Right lobe of liver (tissue), 6 donors: ENCODE measurements at places on chromosomes 12 and 14. TPM values are rescaled to one million over a fixed set of nuclear protein-coding genes. Genes with fewer than 3 reads are reported as not detected.

DNA sequence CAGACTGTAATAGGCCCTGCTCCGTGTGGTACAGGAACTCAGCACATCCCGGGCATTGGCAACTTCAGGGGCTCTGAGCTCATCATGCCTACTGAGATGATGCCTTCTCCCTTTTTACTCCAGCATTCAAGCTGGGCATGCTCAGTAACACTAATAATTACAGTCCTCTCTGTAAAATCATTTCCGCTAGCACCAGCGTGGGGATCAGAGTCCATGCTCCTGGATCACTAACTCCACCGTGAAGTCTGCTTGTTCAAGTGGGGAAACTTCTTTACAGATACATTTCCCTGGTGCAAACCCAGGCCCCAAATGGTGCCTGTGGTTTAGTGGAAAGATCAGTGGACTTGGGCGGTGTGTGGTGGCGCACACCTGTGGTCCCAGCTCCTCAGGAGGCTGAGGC lies 16.7 kb downstream of the CLSTN3 start:
- peaks cover 38% of the 10 kb centered on the region for H3K36me3 ChIP-seq
- H3K4me3 ChIP-seq = no peak overlapping the region
- no peaks in the 10 kb centered on the region for H3K27me3 ChIP-seq

DNA sequence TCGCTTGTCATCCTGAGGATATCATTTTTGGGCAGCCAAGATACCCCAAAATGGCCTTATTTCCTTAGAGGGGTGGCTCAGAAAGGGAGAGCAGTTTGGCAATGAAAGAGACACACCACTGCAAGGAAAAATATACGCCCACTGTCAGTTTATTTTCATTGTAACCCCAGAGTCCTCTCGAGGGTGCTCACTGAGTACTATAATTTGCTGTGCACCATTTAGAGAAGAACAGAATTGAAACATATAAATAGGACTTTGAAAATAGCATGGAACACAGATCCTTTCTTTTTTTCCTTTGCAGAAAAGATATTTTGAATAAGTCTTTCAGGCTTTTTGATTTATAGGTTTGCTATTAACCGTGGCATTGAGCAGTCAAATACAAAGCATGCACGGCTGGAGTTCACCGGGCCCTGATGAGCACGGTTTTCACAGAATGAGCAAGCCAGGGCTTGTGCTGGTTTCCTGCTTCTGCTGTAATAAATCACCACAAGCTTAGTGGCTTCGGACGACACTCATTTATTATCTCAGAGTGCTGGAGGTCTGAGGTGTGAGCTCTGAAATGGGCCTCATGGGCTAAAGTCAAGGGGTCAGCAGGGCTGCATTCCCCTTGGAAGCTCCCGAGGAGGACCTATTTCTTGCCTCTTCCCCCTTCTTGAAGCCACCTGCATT lies 152.3 kb downstream of the ZNF664 start:
- H3K27me3 ChIP-seq = no peaks in the 10 kb centered on the region
- H3K36me3 ChIP-seq = no peaks in the 10 kb centered on the region
- no peak overlapping the region for H3K27ac ChIP-seq
- peaks cover 9% of the 10 kb centered on the region for H3K4me1 ChIP-seq
- no peak overlapping the region for H3K4me3 ChIP-seq

FAM90A1 gene
- not detected for total RNA-seq

DNA sequence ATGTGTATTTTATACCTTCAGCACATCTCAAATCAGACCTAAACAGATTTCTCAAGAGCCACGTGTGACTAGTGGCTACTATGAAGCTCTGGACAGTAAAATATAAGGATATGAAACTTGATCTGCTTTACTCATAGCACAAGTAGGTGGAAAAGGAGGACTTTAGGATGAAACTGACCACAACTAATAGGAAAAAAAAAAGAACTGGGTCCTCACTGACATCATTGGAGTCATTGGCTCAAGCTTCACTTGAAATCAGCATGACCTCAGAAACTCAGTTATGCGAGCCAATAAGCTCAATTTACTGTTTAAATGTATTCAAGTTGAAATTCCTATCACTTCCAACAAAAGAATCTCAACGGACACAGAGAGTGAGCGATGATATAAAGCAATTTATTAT lies 34.1 kb upstream of the CIT start:
- H3K4me3 ChIP-seq = no peak overlapping the region
- no peaks in the 10 kb centered on the region for H3K27me3 ChIP-seq
- DNase-seq = no peak
- no peaks in the 10 kb centered on the region for H3K4me1 ChIP-seq
- H3K36me3 ChIP-seq = no peaks in the 10 kb centered on the region
- H3K27ac ChIP-seq = no peak overlapping the region

SLC6A15 gene
- not detected for total RNA-seq

PTPN6 gene
- 16.9 TPM for total RNA-seq

GRCh38 chr14:51619561-51619960 lies 32.1 kb upstream of the FRMD6 start:
- H3K36me3 ChIP-seq = no peaks in the 10 kb centered on the region
- H3K27me3 ChIP-seq = no peaks in the 10 kb centered on the region
- H3K4me3 ChIP-seq = no peak overlapping the region
- no peak for DNase-seq
- no peak overlapping the region for H3K27ac ChIP-seq
- peaks cover 11% of the 10 kb centered on the region for H3K4me1 ChIP-seq

ZNF84 gene
- 5.1 TPM for total RNA-seq

DNA sequence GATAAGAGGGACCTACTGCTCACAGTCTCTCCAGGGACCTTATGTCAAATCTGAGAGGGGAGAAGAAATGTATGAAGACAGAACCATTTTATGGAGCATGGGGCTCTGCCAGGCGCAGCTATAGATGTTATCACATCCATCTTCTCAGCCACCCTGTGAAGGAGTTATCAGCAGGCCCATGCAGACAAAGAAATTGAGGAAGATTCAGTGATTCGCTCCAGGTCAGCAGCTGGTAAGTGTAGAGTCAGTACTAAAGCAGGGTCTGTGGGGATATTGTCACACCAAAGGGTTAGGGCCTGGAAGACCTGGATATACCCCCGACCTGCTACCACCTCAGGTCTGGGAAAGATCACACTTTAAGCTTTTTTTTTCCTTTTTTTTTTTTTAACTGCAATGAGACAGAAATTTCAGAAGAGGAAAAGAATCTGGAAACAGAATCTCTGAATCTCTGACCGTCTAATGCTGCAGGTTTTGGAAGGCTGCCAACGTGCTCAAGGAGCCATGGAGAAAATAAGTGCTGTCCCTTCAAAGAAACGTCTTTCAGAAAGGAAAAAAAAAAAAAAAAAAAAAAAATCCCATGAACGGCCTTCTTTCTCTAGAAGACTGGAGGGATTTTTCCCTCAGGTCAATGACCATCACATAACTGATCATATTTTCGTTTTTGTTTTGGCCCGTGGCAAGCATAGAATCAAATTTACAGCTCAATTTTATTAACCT lies 73.3 kb upstream of the PLEKHG7 start:
- no peak overlapping the region for H3K27ac ChIP-seq
- DNase-seq = no peak
- no peak overlapping the region for H3K4me3 ChIP-seq
- no peaks in the 10 kb centered on the region for H3K27me3 ChIP-seq
- no peaks in the 10 kb centered on the region for H3K36me3 ChIP-seq

CTSG gene
- total RNA-seq = 1.8 TPM

VCPKMT gene
- 3.8 TPM for total RNA-seq

APOF gene
- total RNA-seq = 112 TPM

DNA sequence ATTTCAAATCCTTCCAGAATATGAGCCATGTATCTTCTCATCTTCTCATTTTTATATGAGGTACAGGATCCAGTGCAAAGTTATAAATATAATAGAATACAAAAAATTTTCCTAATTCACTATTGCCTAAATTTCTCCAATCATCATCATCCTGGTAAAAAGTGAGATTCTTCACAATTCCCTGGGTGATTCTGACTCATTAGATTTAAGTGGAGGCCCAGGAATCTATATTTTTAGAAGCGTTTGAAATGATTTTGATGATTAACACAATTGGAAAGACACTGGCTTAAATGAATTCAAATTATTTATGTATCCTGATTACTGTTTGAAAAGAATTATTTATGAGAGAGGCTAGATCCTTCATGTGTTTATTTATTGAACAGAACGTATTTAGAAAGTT lies 380.3 kb upstream of the PDE3A start:
- no peaks in the 10 kb centered on the region for H3K36me3 ChIP-seq
- H3K4me3 ChIP-seq = no peak overlapping the region
- H3K27ac ChIP-seq = no peak overlapping the region
- no peak for DNase-seq
- H3K27me3 ChIP-seq = no peaks in the 10 kb centered on the region
- peaks cover 25% of the 10 kb centered on the region for H3K4me1 ChIP-seq
